ENCODE measurements at places on chromosomes 4 and X. TPM values are rescaled to one million over a fixed set of nuclear protein-coding genes. Genes with fewer than 3 reads are reported as not detected.

- H3K4me3 ChIP-seq: no peak overlapping the region
- H3K4me1 ChIP-seq: no peaks in the 10 kb centered on the region
- no peak for DNase-seq
- H3K27ac ChIP-seq: no peak overlapping the region
Measured at GRCh38 chr4:86233681-86234080, 126.2 kb downstream of the MAPK10 start.

DNA sequence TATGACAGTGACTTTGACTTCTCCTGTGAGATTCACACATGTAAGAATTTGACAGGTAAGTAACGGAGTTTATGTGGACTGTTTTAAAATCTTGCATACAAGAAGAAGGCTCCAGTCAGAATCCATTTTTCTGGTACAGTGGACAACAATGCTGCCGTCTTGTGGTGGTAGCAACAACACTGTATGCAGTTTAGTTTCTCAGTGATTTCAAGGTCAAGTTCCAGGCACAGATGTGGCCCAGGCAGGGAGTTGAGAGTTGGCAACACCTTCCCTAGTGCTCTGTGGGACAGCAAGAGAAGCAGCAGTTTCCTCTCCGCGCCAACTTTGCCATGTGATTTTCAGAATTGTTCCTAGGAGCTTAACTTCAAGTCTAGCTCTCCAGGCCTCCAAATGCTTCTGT, 56.0 kb upstream of the STPG2 start:
- H3K4me1 ChIP-seq: no peaks in the 10 kb centered on the region
- no peak overlapping the region for H3K4me3 ChIP-seq
- no peaks in the 10 kb centered on the region for H3K27me3 ChIP-seq
- H3K36me3 ChIP-seq: no peaks in the 10 kb centered on the region
- H3K27ac ChIP-seq: no peak overlapping the region

DNA sequence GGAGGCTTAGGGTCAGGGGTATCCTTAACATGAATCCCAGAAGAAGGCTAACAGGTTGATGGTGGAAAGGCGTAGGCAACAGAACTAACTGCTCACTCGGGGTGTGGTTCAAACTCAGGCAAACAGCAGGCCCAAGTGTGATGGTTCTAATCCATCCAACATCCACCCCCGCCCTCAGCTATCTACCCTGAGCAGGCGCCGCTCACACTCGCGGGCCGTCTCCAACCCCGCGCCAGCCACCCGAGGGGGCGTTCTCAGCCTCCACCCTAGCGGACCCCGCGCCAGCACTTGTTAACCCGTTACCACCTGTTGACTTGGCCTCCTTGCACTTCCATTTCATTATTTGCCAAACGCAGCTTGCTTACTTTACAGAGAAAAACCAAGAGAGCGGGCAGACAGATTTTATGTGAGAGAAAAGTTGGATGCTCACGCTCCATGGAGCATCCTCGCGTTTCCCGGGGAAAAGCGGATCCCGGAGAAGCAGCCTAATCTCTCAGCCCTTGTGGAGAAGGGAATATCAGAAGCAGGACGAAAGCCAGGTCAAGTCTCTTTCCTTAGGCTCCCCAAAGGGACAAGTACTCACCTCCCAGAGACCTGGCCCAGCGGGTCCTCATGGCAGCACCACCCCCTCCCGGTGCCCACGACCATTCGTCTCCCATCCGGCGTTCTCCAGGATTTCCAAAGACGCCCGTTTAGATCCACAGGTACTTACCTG, 773 bp downstream of the SNCA start:
- H3K27me3 ChIP-seq: peaks cover 59% of the 10 kb centered on the region
- no peaks in the 10 kb centered on the region for H3K36me3 ChIP-seq
- H3K4me1 ChIP-seq: no peaks in the 10 kb centered on the region
- no peak overlapping the region for H3K27ac ChIP-seq
- no peak overlapping the region for H3K4me3 ChIP-seq
- DNase-seq: no peak

GPR119 gene
- not detected for total RNA-seq

DNA sequence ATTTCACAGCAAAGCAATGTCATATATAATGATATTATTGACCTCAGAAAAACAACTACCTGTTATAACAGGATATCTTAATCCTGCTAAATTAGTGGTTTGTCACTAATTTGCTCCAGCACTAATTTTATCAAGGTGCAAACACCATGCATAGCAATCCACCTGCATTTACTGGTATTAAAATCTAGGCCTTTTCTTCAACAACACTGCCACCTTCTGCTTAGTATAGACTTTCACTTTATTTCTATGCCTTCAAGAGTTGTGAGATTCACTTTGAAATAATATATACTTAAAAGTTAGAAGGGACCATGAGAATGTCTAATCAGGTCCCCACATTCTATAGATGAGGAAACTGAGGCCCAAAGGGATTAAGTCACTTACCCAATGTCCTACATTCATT, 82.1 kb upstream of the IQCM start:
- H3K27ac ChIP-seq: no peak overlapping the region
- peaks cover 7% of the 10 kb centered on the region for H3K36me3 ChIP-seq
- no peak for DNase-seq
- no peak overlapping the region for H3K4me3 ChIP-seq

DNA sequence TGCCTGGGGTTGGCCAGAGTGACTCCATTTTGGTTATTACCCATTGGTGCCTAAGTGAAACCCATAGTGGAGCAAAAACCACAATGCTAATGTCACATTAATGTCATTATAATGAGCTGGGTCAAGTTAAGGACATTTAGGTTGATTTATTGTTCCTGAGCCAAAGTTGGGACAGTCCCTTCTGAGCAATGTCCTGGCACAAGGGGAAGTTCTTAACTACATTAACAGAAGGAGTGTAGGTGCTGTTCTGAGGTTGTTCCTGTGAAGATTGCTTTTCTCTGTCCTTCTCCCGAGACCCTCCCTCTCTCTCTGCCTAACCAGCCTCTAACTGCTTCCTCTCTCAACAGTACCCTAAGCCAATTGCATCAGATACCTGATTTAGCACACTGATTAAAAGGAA, 1956.8 kb upstream of the PCDH10 start:
- H3K27ac ChIP-seq: no peak overlapping the region
- H3K27me3 ChIP-seq: no peaks in the 10 kb centered on the region
- no peaks in the 10 kb centered on the region for H3K4me1 ChIP-seq

GRCh38 chr4:147289181-147289580, 191.7 kb upstream of the EDNRA start:
- H3K36me3 ChIP-seq: no peaks in the 10 kb centered on the region
- no peaks in the 10 kb centered on the region for H3K4me1 ChIP-seq
- DNase-seq: no peak
- no peak overlapping the region for H3K27ac ChIP-seq
- no peaks in the 10 kb centered on the region for H3K27me3 ChIP-seq

ATP11C gene
- total RNA-seq: 16.1 TPM

DNA sequence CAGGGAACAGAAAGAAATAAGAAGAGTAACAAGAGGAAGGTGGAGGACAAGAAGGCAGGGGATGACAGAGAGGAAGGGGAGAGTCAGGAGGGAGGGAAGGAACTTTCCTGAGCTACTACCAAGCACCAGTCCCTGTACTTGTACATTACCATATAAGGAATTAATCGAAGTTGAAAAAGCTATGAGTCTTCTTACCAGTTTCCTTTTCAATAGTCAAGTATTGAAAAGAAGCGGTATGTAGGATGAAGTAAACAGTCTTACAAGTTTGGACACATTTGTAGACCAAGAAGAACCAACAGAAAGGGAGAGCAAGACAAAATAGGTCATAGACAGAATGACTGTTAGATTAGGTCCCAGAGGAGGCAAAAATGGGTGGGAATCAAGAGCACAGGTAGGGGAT, 629.7 kb upstream of the DIPK2B start:
- H3K4me1 ChIP-seq: no peaks in the 10 kb centered on the region

DNA sequence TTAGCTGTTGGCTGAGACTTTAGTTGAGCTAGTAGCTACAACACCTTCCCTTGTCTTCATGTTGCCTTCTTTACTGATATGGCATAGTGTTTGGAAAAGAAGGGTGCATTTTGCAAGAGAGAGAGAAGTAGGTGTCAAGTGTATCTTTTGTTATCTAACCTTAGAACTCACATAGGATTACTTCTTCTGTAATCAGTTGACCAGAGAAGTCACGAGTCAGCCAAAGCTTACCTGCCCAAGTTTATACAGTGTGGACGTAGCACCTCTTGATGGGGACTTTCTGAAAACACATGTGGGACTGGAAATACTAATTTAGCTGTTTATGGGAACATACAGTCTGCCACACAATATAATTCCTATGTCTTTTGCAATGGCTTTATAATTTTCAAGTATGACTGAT, 56.0 kb downstream of the UGT8 start:
- H3K27me3 ChIP-seq: no peaks in the 10 kb centered on the region
- no peak overlapping the region for H3K4me3 ChIP-seq
- DNase-seq: no peak
- no peaks in the 10 kb centered on the region for H3K36me3 ChIP-seq

GRCh38 chrX:112967341-112967740, 126.7 kb upstream of the AMOT start:
- no peaks in the 10 kb centered on the region for H3K36me3 ChIP-seq
- no peak overlapping the region for H3K4me3 ChIP-seq
- no peak overlapping the region for H3K27ac ChIP-seq
- DNase-seq: no peak
- H3K27me3 ChIP-seq: no peaks in the 10 kb centered on the region
- no peaks in the 10 kb centered on the region for H3K4me1 ChIP-seq

UCHL1 gene
- total RNA-seq: 35.7 TPM

CACNA1F gene
- total RNA-seq: 2.8 TPM

DNA sequence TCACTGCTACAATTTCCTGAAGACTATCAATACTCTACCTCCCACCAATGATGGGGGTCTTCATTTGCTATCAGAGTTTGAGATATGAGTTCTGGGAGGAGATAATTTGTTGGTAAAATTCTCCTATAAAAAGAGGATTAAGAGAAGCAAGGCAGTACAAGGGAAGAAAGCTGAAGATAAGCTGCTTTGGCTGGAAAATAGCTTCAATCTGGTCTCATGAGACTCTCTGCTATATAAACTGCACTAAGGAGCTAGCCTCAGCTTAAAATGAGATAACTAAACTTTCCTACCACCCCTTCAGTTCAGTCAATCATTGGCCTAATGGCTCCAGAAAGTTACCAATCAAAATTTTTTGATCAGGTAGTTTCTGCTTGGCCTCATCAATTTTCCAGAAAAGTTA, 2105.0 kb downstream of the ARAP2 start:
- no peak overlapping the region for H3K27ac ChIP-seq
- no peak for DNase-seq
- no peak overlapping the region for H3K4me3 ChIP-seq
- H3K4me1 ChIP-seq: no peaks in the 10 kb centered on the region

All from transverse colon (tissue), 4 donors.